Kidney (tissue), 22 donors: ENCODE measurements at places on chromosomes 3 and 15.
A peak's percentile ranks its signal among the peaks of the same experiment; 100 is the strongest.

DNA sequence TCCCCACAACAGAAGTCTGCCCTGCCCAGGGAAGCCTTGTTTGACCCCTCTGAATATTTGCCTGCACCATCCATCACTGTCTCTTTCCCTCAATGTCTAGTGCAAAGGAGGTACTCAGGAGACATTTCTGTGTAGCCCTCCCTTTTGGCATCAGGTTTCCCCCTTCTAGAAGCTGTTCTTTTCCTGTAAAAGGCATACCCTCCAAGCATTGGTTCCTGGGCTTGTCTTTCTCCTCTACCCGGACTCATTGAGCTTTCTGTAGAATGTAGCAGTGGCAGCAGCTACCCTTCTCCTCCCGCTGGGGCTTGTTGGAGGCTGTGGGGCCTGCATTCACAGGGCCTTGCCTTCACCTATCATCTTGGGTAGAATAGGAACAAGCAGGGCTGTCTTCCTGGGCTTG lies 63.5 kb downstream of the CTDSPL start:
- no peak overlapping the region for H3K27ac ChIP-seq
- no peak for DNase-seq
- H3K36me3 ChIP-seq: no peaks in the 10 kb centered on the region
- H3K4me1 ChIP-seq: peaks cover 41% of the 10 kb centered on the region
- no peaks in the 10 kb centered on the region for H3K27me3 ChIP-seq

DNA sequence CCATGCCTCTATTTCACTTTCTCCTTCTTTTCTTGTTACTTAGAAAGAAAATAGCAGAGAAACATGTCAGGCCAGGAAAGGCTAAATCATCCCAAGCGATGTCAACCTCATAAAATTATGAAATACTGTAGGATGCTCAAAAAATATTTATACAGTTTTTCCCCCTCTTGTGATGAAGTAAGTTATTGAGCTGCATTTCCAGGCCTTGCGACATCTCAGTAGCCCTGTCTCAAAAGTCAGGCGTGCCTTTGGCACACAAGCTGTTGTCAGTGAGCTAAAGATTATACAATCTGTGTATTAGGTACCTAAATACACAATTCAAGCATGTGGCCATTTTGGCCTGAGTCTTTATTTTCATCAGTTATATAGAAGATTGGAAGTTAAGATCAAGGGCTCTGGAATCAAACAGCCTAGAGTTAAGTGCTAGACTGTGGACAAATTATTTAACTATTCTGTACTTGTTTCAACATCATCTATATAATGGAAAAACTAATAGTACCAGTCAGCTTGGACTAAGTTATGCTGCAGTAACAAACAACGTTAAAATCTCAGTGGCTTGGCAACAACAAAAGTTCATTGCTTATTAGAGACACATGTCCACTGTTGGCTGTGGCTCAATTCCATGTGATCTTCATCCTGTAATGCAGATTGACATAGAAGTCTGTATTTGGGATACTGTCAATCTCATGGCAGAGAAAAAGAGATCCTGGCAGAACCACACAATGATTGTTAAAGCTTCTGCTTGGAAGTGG lies 406.4 kb upstream of the PROK2 start:
- no peak for DNase-seq
- no peaks in the 10 kb centered on the region for H3K4me1 ChIP-seq
- no peaks in the 10 kb centered on the region for H3K27me3 ChIP-seq

- H3K4me1 ChIP-seq: peaks cover 3% of the 10 kb centered on the region
- no peak overlapping the region for H3K4me3 ChIP-seq
- H3K36me3 ChIP-seq: no peaks in the 10 kb centered on the region
These were observed 17.0 kb downstream of the XXYLT1 start for GRCh38 chr3:195253923-195254432.

GRCh38 chr3:149120051-149120972 lies 9.1 kb upstream of the HPS3 start:
- no peaks in the 10 kb centered on the region for H3K4me1 ChIP-seq
- H3K4me3 ChIP-seq: no peak overlapping the region
- H3K36me3 ChIP-seq: no peaks in the 10 kb centered on the region
- no peak for DNase-seq
- H3K27ac ChIP-seq: no peak overlapping the region
- no peaks in the 10 kb centered on the region for H3K27me3 ChIP-seq

DNA sequence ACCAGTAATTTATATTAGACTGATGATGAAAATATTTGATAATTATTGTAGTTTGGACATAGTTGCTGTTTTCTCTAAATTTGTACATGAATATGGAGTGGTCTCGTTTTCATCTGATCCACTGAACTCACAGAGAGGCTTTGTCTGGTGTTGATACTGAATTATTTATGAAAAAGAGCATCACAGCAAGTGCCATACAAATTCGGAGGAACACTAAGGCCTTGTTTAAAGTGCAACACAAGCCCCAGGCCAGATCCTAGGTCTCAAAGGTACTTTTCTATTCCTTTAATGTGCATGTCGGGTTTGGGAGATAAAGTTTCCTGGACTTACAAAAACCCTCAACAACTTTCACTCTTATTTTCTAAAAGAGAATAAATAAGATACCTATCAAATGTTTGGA lies 796.8 kb upstream of the EPHA6 start:
- no peaks in the 10 kb centered on the region for H3K27me3 ChIP-seq
- no peak overlapping the region for H3K4me3 ChIP-seq
- no peak overlapping the region for H3K27ac ChIP-seq
- no peak for DNase-seq

DNA sequence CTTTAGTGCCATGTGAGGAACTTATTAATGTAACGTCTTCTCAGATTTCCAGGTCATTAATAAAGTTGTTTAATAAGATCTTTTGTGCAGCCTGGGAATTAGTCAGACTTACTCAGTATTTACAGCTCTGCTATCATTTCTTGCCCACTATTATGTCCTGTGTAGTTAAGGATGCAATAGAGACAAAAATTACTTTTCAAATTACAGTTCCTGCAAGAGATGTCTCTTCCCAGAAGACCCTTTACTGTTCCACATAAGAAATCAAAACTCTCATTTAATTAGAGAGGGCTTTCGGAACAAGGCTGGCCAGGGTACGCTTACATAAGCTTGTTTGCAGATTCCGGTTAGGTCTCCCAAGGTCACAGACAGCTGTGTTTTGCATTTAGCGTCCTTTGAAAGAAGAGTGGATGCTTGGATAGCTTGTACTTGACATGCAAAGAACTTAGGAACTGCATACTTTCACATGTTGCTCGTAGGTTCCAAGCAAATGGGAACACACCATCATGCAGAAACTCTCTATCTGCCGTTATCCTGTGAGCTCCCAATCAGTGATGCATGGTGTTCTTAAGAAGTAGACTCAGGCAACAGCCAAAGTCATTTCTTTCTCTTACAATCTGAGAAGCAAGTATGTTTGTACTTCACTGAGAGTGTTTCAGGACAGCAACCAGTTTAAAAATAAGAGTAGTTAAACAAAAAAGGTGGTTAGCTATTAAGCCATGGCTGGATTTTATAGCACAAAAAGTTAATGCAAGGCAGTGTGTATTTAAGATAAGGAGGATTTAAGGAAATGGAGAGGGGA lies 37.4 kb downstream of the FILIP1L start:
- H3K36me3 ChIP-seq: no peaks in the 10 kb centered on the region
- peak overlapping the region; percentile 27 for H3K4me3 ChIP-seq
- peaks cover 5% of the 10 kb centered on the region for H3K4me1 ChIP-seq
- H3K27me3 ChIP-seq: no peaks in the 10 kb centered on the region
